ENCODE measurements at places on chromosomes 2 and 18.

DNA sequence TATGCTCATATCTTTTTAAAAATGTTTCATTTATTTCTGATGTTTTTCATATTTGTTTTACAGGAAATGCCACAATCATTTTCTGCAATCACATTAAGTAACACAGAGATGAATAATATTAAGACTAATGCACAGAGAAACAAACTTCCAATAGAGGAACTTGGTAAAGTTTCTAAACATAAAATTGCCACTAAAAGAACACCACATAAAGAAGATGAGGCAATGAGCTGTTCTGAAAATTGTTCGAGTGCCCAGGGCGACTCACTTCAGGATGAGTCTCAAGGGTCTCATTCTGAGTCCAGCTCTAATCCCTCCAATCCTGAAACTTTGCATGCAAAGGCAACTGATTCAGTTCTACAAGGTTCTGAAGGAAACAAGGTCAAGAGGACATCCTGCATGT is 70.4 kb downstream of the APLF start:
- DNase-seq, result no peak

- no peak for DNase-seq
These were observed 502.5 kb upstream of the ACVR2A start for GRCh38 chr2:147342329-147342728.

DNA sequence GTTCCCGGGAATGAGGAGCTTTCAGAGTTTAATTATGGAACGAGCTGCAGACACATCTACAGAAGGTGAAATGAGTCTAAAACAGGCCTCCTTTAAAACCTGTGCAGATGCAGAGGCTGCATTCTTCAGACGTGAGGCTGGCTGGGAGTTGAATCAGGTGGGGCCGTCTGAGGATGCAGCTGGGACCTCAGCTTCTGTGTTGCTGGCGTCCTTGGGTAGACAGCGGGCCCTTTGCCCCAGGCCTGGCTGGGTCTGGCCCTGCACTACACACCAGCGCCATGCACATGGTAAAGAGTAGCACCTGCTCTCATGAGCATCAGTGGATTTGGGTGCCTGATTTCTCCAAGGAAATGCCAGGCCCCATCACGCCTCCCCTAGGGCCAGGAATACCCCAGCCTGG is 67.3 kb downstream of the TMEM18 start:
- DNase-seq, result no peak

GRCh38 chr2:105540642-105541041 is 141.8 kb upstream of the FHL2 start:
- DNase-seq, result no peak

DNA sequence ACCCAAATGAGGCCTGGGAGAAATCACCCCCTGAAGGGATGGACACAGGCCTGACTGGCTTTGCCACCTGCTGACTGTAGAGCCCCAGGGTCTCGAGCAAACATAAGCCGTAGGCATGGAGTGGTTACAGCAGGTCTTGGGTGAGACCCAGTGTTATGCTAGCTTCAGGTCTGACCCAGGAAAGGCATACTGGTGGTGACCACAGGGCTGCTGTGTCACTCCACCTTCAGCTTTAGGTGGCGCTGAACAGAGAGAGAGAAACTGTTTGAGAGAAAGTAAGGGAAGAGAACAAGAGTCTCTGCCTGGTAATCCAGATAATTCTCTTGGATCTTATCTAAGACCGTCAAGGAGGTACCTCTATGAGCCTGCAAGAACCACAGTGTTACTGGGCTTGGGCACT is 1544.2 kb upstream of the TMEFF2 start:
- no peak for DNase-seq

DNA sequence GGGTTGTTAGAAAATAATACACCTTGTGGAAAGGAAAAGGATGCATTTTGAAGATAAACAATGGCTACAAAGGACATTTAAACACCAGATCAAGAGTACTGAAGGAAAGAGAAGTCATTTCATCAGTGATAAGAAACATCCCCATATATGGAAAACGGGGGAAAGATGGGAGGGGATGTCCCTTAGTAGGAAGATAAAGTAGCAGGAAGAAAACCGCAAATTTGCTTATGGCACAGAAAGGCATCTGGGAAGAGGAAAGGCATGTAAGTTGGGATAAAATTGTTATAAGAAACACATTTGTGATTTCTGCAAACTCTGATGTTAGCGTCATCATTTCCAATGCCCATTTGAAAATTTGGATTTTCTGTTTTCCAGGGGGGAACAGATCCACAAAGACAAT is 10.5 kb upstream of the LYPD1 start:
- no peak for DNase-seq

DNA sequence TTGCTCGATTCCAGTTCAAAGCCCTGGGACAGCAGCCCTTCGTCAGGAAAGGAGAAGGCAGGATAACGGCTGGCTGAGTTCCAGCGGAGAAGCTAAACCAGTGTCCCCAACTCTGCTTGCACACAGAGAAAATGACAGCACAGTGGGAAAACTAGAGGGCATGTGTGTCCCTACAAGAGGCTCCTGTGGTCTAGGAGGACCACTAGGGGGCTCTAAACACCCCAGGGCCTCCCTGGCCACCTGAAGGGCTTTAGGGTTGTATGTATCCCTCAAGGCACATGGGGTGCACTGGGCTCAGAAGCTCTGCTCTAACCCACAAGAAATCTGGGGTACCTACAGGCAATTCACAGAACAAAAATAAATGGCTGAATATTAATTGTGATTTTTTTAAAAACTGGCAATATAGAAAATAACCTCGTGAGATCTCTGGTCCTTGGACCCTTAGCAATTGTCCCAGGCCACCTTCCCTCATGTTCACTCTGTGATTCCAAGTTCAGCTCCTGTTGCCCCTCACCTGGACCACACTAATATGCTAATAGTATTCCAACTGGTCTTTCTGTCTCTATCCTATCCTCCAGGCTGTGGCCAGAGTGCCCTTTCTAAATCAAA is 17.5 kb downstream of the STAT1 start:
- DNase-seq, result peak; percentile 26

DNA sequence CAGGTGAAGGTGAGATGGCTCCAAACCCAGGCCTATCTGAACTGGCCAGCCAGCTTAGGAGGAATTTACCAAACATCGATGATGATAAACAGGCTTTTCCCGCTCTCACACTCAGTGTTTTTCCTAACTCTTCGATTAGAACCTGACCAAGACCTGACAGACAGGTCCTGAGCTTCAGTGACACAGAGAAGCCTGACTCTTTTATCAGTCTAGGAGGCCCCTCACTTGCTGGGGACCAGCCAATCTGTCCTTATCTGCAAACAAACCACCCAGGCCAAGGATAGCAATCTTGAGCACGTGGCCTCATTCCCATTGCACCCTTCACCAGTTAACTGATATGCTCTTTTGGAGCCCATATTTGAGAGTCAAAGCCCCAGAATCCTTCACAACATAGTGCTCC is 1.9 kb upstream of the ITSN2 start:
- DNase-seq, result no peak

DNA sequence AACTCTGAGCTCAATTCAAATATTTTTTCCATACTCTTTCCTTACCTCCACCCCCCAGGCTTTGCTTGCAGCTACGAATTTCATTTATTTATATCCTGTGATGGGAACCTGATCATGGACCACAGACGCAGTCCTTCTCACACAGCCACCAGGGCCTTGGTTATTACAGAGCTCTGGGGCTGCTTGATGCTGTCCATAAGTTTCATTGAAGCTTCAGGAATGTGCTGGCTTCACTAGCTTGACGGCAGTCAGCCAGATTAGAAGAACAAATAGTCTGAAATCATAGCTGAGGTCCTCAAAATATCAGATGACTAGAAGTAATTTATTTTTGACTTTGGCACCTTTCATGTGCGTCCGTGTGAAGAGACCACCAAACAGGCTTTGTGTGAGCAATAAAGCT is 104.9 kb downstream of the VWA3B start:
- DNase-seq, result no peak

DNA sequence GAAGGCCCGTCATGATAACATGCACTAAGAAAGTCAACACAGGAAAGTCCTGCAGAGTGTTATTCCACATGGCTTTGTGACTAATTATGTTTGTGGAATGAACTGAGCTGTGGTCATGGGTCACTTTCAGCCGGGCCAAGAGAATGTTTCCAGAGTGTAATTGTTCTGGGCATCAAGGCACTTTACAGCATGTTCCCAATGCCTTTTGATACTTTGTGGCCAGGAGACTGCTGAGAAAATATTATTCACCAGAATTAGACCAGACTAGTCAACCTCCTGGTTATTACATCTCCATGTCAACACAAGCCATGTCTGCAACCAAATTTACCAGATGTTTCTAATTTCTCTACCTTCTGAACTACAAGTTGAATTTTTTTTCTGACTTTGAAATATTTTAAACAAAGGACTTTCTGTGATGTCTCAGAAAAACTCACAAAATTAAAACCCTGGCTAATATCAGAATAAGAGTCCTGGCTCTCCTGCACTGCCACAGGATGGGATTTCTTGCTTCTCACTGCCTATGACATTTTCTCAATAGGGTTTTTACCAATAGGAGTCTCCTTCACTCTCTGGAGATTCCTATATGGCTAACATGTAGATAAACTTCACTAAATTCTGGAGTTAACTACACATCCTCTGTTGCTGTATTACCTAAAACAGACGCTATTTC is 90.6 kb upstream of the WDR75 start:
- DNase-seq, result no peak

DNA sequence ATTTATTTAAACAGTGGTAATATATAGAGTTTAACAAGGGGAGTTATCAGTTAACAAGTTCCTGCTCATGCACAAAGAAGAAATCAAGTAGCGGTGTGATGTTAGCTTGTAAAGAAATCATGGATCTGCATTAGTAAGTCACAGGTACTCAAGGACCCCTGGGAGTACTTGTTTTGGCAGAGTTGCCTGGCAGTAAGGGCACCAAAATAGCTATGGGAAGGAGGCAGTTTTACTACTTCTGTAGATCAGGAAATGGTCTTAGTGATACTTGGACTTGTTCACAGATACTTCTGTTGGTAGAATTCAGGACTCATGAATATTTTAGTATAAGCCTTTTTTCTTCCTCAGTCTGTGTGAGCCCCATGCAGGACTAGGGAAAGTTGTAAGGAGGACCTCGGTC is 107.3 kb upstream of the IL1R2 start:
- no peak for DNase-seq

- DNase-seq, result no peak
These were observed 133.3 kb downstream of the GFPT1 start for GRCh38 chr2:69253611-69254301.
